SK-N-SH (cell line): ENCODE measurements at places on chromosomes 12 and 14. TPM values are rescaled to one million over a fixed set of nuclear protein-coding genes. Genes with fewer than 3 reads are reported as not detected.

DNA sequence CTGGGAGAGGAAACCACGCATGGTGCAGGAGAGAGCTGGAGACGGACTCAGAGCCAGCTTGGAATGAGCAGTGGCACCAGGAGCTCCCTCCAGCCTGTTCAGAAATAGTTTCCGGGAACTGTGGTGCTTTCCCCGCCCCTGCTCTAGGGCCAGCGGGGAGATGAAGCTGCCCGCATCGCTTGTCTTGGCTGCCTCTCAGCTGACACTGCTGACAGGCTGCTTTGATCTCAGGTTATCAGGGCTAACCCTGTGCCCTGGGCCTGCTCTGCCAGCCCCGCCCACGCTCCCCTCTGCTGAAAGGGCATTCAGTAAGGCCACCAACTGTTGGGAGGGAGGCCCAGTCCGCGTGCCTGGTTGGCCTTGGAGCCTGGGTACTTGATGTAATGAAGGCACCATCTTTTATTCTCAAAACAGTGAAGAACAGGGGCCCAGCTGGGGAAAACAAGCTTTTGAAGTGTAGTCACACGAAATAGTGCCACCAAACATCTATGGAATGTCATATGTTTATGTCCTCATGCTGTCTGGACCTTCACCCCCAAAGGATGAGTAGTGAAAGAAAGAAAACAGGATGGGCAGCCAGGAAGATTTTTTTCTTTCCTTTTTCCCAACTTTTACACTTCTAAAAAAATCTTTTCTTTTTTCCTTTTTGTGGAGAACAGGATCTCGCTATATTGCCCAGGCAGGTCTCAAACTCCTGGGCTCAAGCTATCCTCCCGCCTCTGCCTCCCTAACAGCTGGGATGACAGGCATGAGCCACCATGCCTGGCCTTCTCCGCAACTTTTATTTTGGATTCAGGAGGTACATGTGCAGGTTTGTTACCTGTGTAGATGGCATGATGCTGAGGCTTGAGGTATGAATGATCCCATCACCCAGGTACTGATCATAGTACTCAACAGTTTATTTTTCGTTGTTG is 115.9 kb upstream of the TBX3 start:
- no peak for DNase-seq

- DNase-seq: no peak
Observed at GRCh38 chr12:110312581-110313360, 31.7 kb downstream of the ATP2A2 start.

- no peak for DNase-seq
Observed at GRCh38 chr12:68482014-68482413, 128.7 kb upstream of the RAP1B start.

DNA sequence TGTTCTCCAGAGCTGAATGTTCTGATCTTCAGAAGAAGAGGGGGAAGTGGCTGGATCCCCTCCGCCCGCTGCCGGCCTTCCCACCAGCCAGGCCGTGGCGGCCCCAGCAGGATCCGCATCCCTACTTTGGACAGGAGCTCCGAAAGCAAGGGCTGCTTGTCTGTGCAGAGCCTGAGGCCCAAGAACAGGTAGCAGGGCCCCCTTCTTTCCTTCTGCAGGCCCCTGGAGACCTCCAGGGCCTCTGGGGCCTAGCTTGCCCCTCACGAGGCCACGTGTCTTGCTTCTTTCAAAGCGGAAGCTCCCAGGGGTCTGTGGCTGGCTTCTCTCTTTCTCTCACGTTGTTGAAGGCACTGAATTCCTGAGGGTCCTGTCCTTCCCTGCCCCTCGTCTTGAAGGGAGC is 13.2 kb downstream of the PGF start:
- DNase-seq: no peak

DNA sequence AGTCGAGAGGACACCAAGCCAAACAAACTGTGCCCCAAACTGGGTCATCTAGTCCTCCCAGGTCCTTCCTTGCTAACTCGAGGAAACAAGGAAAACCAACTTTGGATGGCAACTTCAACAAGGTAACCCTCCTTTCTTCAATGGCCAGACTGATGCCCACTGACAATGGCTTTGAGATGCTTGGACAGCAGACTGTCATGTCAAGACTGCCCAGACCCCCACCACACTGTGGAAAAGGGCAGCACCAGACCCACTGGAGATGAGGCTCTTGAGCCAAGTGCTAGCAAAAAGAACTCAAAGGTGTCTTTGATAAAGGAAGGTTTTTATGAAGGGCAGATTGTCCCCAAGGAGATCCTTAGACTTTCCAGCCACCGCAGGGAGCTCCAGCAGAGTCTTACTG is 9.0 kb upstream of the CDH24 start:
- no peak for DNase-seq

DNA sequence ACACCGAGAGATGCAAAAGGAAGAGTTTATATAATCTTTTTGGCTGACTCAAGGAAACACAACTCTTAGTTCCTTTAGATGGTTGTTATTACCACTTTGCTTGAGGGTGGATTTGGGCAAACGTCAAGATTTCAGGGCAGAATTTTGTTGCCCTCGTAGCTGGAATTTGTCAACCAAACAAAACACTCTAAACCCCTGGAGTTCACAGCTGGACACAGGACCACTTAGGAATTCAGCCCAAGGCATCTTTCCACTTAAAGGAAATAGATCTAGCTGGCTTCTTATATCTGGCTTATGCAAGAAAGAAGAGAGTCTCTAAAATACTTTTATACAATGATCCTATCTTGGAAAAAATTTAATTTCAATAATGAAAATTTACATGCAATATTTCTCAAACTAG is 237.8 kb upstream of the LRIG3 start:
- DNase-seq: no peak

- DNase-seq: no peak
Observed at GRCh38 chr12:103665971-103666370, 78.9 kb downstream of the STAB2 start.

DNA sequence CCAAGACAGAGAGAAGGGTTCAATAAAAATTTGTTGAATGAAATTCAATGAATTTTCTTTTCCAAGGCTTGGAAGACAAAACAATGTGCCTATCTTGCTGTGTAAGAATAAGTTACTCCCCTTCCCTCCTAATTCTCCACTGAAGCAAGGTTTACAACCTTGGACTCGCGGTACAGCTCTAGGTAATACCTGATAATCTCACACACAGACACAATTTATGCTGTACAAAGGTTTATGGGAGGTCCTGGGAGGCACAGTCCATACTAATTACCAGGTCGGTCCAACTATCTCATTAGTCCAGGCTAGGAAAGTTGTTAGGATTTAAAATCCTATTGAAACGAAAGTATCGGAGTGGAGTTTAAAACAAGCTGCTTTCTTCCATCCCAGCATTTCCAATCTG is 42.6 kb downstream of the NELL2 start:
- no peak for DNase-seq

DNA sequence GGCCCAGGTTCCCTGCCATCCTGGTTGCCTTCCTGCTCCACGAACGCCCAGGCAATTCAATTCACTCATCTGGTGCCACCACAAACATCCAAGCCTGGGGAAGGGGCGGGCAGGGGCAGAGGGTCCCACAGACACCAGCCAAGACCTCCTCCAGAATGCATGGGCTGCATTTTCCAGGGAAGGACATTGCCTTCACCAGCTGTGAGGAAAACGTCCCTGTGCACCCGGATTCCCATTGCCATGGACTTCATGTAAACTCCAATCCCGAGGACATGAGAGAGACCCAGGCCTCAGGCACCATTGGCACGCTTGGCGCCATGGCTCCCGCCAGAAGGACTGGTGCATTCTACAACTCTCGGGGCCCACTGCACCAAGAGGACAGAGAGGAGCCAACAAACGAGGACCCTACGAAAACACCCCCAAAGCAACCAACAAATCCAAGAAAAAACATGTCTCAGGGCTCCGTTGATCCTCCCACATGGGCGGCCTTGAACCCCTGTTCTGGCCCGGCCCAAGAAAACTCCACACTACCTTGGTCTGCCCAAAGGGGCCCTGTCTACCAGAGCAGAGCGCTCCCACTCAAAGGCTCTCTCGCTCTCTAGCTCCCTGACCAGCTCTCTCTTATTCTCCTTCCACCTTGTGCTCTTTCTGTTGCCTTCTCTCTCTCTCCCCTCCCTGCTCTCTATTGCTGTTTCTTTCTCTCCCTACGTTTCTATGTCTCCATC is 183.9 kb downstream of the ALG10 start:
- no peak for DNase-seq

DNA sequence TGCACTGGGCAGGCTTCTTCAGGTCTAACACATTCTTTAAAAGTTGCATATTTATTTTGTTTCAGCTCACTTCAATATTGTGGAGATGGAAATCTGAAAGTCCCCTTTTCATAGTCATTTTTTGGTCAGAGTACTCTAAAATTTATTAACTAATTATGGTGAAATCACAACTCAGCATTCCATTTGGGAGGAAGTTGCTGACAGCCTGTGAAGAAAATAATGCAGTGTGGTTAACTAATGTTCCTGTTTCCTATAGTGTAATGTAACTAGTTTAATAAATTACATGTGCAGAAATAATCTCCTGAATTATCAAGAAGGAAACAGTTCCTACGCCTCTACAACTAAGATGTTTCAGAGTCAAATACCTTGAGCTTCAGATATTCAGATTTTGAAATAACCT is 17.1 kb downstream of the LRFN5 start:
- DNase-seq: no peak

DNA sequence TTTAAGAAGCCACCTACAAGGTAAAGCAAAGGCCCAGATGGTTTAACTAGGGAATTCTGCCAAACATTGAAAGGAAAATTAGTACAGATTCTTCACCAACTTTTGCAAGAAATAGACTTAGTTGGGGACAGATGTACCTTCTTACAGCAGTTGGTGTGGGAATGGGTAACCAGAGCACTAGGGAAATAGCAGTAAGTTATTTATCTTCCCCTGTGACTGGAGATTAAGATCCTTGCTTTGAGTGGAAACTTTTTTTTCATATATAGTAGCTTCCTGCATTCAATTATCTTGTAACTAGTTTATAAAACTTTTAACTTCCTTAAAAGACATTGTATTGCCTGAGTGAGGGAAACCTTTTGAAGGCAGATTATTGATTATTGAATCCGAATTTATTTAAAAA is 44.2 kb downstream of the ARID2 start:
- no peak for DNase-seq

SLC17A8 gene
- polyA plus RNA-seq: 0.11 TPM in 1 of 2 replicates, not detected in the other

TCL1B gene
- polyA plus RNA-seq: not detected in 2 replicates

TMEM233 gene
- 2.3 and 2.6 TPM in 2 replicates for polyA plus RNA-seq

AKAP3 gene
- 0.12 and 0.24 TPM in 2 replicates for polyA plus RNA-seq

SAMD4A gene
- 5.0 and 5.9 TPM in 2 replicates for polyA plus RNA-seq

TBX5 gene
- polyA plus RNA-seq: not detected in 2 replicates
